Right kidney (tissue), 9 donors: ENCODE measurements at places on chromosomes 12 and 14.

GRCh38 chr12:23949348-23950209 is at the start of gene SOX5:
Gene SOX5 (minus strand): TSS chr12:23949670. CDS start chr12:23949601, 69 bp downstream.
- peak; percentile 65 for DNase-seq

DNA sequence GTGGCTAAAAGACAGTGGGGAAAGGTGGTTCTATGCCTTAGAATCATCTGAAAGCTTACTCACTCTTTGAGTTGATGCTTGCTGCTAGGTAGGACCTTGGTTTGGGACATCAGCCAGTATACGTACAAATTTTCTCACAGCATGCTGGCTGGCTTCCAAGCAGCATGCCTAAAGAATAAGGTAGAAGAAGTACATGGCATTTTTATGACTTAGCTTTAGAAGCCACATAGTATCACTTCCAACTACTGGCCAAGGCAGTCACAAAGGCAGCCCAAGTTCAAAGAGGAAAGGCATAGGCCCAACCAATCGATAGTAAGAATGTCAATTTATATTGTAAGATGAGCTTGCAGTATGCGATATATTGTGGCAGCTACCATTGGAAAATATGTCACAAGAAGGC is 284.2 kb upstream of the CAND1 start:
- DNase-seq: no peak

- no peak for DNase-seq
These were observed 30.1 kb downstream of the MAX start for GRCh38 chr14:65072256-65072655.

GRCh38 chr14:79949906-79950305 is 261.4 kb downstream of the DIO2 start:
- no peak for DNase-seq

DNA sequence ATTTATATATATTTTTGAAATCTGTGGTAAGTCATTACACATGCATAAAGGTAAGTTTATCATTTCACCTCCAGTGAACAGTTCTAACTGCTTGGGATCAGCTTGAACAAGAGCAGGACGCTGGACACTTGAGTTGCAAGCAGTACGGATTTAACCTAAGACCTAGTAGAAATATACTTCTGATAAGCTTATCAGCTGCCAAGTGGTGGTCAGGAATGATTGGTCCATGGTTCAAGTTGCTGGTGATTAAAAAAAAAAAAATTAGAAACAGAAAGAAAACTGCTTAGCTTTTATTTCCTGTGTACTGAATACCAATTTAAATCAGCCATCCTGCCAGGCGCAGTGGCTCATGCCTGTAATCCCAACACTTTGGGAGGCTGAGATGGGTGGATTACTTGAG is 88.6 kb downstream of the AEBP2 start:
- DNase-seq: no peak

GRCh38 chr12:122137681-122138080 is 36.3 kb downstream of the IL31 start:
- DNase-seq: no peak

DNA sequence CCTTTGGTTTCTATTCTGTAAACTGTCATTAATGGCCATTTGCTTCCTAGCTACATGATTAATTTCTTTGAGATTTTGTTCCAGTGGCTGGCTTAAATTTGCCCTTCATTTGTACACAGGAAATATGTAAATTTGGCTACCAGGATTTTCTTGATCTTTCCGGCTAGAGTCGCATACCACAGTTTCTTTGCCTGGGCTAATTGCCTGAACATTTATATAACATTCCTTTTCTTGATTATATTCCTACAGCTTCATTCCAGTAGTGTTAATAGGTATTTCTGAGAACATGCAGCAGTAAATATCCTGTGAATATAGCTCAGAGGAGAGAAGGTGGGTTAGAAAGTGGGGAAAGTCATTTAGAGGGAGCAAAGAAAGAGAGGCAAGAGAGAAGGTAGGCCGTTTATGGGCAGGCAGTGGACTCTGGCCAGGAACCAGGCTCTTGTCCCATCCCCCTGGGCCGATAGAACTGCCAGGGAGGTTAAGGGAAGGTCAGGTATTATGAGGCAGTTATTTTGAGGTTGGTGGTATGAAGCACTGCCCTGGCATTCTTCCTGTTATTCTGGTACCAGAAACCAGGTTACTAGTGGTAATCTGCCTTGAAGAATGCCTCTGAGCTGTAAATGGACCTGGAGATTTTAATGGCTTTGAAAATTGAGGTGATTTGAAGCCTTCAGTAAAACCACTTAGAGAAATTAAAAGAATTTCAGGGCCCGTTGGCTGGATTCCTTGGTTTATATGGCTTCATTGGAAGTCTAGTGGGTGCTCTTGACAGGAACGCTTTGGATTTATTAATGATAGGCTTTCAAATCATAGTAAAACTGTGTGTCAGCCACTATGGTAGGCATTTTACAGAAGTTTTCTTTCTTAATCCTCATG is 4.4 kb downstream of the RNF10 start:
- DNase-seq: no peak

DNA sequence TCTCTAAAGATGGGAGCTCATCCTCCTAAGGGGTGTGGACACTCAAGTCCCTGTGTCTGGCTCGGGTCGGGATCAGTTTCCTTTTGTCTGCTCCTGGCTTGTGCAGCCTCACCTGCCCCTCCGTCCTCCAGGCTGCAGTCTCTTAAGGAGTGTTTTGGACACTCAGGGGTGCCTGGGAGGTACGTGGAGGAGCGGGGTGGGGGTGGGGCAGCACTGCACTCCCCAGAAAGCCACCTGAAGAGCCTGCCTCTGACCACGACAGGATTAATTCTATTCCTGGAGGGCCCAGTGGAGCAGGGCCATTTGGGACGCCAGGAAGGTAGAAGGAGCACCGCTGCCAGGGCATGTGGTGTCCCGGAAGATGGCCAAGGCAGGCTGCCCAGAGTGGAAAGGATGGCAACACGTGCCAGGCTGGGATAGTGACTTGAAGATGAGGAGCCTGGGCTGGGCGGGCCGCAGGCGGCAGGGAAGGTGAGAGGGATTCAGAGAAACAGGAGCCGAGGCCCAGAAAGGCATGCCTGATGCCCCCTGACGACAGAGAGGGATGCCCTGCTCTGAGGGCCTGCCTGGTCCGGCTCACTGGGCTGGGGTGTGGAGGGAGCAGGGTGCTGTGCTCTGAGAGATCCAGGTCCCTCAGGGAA is 14.8 kb upstream of the LRTM2 start:
- no peak for DNase-seq

GRCh38 chr14:42782754-42783153 is 1176.1 kb downstream of the LRFN5 start:
- no peak for DNase-seq

DNA sequence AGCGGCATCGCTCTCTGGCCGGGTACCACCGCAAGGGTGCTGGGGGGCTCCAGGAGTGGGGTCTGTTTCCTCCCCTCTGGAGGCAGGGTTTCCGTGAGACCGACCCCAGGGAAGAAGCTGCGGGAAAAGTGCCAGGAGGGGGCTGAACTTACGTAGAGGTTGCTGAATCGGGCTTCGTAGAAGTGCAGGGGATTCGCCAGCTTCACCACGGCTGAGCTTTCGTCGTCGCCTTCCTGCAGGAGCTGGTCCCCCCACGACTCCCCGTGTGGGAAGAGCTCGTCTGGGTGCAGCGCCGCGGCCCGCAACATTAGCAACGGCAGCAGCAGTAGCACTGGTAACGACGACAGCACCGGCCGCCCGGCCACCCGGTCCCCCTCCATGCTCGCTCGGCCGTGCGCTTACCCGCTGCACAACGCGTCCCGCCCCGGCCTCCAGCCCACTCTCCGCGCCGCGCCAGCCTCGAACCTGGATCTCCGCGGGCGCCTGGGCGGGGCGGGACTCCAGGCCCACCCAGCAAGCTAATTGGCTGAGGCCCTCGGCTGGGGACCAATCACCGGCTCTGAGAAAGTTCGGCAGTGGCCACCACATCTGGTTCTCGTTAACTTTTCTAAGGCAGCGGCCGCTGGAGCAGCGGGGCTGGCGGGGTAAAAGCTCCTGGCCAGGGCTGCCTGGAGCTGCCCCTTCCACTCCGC is at the start of gene NID2:
TSS of gene NID2 (minus strand) at position 445 of the 692 bp plus-strand sequence. CDS start at position 380, 65 bp downstream.
- peak; percentile 88 for DNase-seq

DNA sequence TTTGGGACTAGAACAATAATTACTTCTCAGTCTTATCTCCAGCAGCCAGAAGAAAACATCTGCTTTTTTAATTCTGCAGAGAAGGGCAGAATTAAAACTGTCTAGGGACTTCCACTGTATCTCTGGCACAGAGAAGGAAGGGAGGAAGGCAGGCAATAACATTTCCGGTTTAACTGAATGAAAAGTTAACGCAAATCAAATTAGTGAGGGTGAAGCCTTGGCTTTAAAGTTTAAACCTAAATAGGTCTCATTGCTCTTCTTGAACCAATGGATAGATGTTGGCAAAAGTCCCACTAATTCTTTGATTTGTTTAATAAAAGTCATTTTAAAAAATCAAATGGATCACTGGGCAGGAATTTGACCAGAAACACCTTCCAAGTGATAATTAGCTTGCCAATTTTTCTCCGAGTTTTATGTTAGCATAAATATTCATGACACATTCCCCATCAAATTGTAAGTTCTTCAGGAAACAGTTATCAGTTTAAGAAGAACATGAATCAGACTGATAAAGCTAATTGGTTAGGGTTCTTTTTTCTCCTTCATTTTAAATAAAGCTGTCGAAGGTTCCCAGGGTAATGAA is 181.9 kb downstream of the SLC15A5 start:
- DNase-seq: no peak

DNA sequence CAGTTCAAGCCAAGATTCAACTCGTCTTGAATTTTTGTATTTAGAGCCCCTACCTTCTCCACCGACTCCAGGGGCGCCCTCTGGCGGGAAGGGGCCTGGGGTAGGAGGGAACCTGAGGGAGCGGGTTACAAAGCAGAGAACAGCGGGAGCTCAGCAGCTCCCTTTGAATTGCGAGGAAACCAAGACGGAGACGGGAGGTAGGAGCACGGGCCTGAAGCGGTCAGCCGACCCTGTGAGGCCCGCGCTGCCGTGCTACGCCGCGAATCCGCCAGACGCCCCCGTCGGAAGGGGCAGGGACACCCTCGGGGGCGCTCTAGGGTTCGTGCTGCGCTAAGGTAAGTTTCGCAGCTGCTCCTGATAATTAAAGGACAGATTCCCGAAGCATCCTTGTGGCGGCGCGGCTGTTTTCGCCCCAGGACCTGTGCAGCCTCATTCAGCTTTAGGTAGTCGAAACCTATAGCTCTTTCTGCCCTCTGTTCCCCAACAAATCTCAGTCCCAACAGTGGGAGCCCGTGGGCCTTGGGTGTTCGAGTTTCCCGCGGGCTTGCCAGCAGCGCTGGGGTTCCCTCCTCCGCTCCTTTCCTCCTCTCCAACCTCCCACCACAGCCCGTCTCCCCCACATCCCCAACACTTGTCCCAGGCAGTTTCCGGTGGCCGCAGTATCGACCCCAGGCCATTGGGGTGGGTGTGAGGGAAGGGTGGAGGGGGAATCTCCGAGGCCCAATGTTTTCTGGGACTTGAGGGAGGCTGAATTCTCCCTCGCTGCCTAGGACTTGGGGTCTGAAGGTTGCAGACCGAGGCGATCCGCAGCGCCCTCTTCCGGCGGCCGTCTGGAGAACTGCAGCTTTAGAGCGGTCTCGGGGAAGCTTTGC is 5.1 kb upstream of the NKX2-1 start:
- peak; percentile 54 for DNase-seq

DNA sequence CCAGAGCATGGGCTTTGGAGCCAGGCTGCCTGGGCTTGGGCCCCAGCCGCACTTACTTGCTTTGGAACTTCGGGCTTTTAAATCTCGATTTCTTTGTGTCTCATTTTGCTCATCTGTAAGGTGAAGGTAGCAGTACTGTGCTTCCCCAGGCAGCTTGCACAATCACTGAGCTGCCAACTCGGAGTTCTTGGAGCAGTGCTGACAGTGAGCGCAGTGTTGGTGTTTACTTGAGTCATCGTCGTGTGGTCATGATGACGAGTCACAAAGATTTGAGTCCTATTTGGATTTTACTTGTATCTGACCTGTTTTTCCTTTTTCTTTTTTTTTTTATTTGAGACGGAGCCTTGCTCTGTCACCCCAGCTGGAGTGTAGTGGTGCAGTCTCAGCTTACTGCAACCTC is 31.3 kb upstream of the ATF1 start:
- DNase-seq: no peak
